ENCODE measurements at places on chromosomes 1 and 21.

GRCh38 chr1:158685085-158685484 is 1.4 kb downstream of the SPTA1 start:
- no peak for DNase-seq

GRCh38 chr1:108100148-108100547 is 100.0 kb downstream of the SLC25A24 start:
- DNase-seq, result no peak

DNA sequence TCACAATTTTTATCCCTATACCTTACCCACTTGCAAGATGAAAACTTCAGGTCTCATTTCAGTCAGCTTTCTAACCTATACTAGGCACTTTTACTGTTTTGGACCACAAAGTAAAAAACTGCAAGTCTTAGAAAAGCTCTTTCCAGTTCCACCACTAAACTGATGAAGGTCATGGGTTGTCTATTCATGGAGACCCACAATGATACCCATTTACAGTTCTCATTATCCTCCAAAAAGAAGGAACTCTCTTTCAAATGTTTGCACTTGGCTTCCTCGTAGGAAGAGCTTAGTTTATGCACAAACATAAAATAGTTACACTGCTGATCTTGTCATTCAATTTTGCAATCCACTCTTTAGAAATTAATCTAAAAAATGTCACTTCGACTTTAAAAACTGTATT is 9.3 kb downstream of the ZNF281 start:
- DNase-seq, result no peak

- DNase-seq, result no peak
Observed at GRCh38 chr1:51433269-51433971, 85.6 kb downstream of the EPS15 start.

- no peak for DNase-seq
Observed at GRCh38 chr1:10825592-10825991, 29.1 kb upstream of the CASZ1 start.

- no peak for DNase-seq
Observed at GRCh38 chr1:54238353-54239034, 38.5 kb downstream of the MRPL37 start.

DNA sequence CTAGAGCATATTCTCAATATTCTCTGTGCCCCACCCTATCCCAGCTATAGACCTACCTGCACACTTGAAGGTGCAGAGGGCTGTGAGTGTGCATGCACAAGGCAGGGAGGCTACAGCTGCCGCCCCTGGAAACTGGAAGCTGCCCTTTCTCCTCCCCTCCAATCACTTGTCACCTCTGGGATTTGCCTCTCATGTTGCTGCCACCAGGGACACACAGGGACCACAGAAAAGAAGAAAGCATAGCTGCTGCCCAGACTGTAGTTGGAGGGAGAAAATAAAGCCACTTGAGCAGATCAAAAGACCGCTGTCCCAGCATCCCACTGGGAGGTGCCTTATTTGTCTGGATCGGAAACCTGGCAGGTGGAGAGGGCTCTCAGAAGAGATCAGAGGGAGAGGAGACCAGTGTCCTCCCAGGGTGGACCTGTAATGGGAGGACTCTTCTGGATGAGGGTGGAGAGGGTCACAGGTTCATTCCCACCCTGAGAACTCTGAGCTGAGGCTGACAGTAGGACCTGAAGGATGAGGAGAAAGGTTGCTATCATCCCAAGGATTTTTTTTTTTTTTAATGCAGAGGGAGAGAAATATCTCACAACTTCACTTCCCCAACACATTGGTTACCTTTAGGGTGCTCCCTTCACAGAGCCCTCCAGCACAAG is 7.6 kb upstream of the INPP5B start:
- no peak for DNase-seq

- DNase-seq, result no peak
Observed at GRCh38 chr1:156945881-156946661, 25.6 kb downstream of the LRRC71 start.

GRCh38 chr1:177309880-177310279 is 139.1 kb downstream of the BRINP2 start:
- DNase-seq, result no peak

- no peak for DNase-seq
Observed at GRCh38 chr1:188355847-188356246, 1527.1 kb downstream of the PLA2G4A start.

DNA sequence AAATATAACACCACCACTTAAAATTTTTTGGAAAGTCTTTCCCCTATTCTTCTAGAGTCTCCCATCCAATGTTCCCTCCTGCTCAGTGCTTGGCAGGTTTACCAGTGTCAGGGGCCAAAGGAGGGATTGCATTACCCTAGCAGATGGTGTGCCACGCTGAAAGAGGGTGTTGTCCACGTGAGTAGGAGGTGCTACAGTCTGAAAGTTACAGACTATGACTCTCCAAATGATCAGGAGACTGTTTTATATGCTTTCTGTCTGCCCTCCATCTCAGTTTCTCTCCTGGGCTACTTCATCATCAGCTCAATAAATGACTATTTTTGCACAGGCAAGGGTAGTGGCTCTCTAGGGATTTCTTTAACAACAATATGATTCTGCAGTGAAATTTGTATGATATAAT is 31.3 kb upstream of the ANGPTL7 start:
- no peak for DNase-seq

- DNase-seq, result no peak
Observed at GRCh38 chr1:165841582-165842017, 14.2 kb downstream of the UCK2 start.

GRCh38 chr1:77925518-77925917 is 37.1 kb downstream of the NEXN start:
- no peak for DNase-seq

DNA sequence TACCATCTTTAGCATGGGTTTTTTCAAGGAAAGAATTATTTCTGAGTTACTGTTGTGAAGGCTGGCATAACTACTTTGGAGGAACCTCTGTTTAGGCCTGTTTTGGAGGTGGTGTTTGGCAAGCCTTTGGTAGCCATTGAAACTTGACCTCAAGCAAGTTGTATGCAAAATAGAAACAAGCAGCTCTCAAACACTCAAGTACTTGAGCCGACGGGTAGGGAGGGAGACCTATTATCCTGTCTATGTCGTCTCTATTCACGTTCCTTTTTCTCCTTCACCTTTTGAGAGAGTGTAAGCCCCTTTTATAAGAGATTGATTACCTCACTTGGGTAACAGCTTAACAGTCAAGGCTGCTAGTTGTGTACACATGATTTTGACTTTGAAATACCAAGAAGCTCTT is 878.3 kb upstream of the CXADR start:
- DNase-seq, result no peak

- DNase-seq, result no peak
Observed at GRCh38 chr1:242225767-242226573, 227.1 kb upstream of the MAP1LC3C start.

GRCh38 chr1:208942394-208943130 is 641.0 kb upstream of the CAMK1G start:
- no peak for DNase-seq

- no peak for DNase-seq
Observed at GRCh38 chr1:47894410-47895278, 102.5 kb downstream of the TRABD2B start.

DNA sequence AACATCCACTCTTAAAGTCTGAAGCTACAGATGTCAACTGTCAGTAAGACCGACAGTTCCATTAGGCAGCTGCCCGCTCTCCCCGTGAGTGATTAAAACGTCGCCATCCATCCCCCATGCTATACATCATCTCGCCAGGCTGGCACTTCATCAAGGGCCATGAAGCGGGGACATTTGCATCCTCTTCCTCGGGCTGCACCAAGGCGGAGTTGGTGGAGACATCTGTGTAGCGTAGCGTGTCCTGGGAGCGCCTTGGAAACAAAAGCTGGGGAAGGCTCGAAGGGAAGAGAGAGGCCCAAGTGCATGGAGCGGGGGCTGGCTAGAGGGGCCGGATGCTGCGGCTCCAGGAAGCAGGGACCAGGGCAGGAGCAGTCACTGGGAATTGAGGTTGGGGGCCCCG is 250.1 kb downstream of the KAZN start:
- DNase-seq, result no peak

DNA sequence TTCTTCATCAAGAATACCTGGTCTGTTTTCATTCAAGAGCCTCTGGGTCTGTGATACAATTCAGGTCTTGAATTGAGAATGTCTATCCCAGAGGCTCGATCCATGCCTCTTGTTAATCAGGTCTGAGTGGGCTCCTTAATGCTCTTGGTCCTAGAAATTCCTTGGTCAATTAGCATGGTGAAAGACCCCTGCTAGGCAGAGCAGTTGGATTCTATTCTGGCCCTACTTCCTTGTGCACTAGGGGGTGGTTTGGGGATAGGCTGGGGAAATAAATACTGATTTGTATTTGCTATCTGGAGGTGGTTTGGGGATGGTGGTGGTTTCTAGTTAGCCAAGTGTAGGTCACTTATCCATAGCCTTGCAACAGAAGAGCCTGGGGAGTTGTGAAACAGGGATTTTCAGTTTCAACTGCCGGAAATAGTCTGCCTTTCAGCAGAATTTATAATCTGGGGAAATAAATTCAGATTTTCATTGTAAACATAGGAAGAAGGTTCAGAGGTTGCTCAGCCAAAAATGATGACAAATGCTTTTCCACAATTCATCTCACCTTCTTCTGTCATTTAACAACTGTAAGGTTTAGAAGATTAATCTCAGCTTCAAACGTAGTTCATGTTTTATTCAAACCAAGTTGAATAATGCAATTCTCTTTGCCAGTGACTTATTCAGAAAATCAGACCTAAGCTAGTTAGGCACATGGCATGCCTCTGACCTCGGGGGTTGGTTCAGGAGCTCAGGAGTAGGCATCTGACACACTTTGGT is 22.2 kb upstream of the SCAF4 start:
- DNase-seq, result no peak

- no peak for DNase-seq
Observed at GRCh38 chr21:31064803-31065202, 26.5 kb upstream of the KRTAP19-8 start.

DNA sequence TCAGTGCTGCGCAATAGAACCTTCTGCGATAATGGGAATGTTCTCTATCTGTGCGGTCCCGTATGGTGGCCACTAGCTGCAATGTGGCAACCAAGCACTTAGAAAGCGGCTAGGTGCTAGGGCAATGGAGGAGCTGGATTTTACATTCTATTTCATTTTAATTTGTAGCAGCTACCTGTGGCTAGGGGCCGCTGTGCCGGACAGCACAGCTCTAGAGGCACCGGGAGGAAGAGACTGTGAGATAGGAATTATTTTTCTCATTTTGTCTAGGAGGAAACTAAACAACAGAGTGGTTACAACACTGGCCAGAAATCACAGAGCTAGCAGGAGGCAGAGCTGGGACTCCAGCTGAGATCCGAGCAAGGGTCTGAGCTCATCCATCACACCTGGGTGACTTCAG is 130.6 kb upstream of the CD34 start:
- no peak for DNase-seq

GRCh38 chr1:77975386-77975785 is 3.5 kb downstream of the FUBP1 start:
- no peak for DNase-seq

GRCh38 chr1:202113690-202114300 is 8.9 kb upstream of the GPR37L1 start:
- DNase-seq, result no peak

GRCh38 chr1:185291652-185292051 is 25.4 kb downstream of the IVNS1ABP start:
- no peak for DNase-seq

GRCh38 chr1:202765721-202766120 is 42.5 kb downstream of the KDM5B start:
- no peak for DNase-seq

GRCh38 chr1:230128569-230129285 is 61.7 kb downstream of the GALNT2 start:
- DNase-seq, result no peak

- no peak for DNase-seq
Observed at GRCh38 chr1:1847061-1847850, 43.6 kb downstream of the GNB1 start.

DNA sequence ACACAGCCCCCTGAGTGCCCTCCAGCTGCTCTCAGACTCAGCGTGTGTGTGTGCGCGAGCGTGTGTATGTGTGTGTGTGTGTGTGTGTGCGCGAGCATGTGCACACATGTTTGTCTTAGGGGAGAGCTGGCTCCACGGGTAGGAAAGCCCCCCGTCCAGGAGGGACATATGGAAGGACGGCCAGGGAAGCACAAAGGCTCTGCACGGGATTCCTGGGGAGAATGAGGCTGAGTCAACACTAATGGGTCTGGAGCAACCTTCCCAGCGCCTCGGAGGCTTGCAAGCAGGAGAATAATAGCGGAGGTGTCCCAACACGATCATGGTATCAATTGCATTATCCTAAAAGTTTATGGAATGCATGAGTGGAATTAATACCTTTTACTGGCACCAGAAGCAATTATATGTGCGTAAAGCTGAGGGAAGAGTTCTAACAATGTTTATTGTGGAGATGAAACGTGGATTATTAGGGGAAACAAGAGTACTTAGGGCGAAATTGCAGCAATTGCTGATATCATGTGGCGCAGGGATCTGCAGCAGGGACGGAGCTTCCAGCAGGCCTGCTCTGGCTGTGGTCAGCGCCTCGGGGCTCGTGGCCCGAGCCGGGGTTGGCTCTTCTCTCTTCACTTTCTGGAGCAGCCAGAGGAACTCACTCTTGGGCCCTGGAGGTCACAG is 40.3 kb upstream of the CCDC27 start:
- no peak for DNase-seq

DNA sequence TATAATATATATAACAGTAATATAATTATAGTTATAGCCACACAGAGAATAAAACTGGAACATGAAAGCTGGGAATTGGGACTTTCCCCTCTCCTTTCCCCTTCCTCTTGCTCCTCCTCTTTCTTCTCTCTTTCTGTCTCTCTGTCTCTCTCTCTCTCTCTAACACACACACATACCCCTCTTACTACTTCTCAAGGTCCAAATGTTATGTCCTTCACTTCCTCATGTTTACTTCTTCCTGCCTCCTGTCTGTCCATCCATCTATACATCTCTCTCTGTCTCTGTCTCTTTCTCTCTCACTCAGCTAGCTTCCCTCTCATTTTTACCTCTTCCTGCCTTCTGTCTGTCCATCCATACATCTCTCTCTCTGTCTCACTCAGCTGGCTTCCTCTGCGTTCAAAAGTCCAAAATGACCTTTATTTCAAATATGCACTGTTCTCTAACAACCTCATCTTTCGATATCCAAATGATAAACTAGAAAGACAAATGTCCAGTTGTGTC is 261.1 kb downstream of the SIPA1L2 start:
- no peak for DNase-seq

DNA sequence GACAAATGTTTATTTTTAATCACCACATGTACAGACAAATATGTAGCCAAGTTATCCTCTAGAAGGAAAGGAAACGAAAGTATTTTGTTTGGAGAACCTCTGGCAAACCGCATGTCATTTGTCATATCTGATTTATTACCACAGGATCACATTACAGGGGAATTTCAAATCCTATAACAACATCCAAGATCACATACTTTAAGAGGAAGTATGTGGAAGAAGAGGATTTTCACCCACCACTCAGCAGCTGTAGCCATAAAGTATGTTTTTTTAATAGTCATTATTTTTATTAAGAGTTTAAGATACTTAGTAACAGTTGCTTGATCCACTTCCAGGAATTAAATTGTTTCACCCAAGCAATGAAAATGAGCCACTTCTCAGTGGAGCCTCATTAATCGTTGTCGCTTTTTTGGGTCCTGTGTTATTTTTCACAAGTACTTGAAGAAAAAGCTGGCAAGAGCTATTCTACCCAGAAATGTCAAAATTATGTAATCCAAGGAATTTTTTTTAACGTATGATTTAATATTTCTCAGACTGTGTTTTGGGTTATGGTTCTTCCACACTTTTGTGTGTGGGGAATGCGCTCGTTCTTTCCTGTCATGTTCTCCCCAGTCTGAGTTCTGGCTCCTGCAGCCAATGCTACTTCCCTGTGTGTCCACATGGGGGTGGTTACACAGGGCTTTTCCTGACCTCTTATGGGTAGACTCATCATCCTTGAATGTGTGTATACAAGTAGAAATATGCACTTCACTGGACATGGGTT is 6.9 kb downstream of the SERTAD4 start:
- no peak for DNase-seq

All from activated T-helper 2 cell treated with anti-CD3 and anti-CD28 coated beads, Interferon-gamma antibody, Interleukin-2, Interleukin-4, amounts not matched to agents 10 μg/mL and 5 μg/mL and 100 μg/mL, durations not matched to agents 14 hours and 24 hours and 36 hours (primary cell).